ENCODE measurements at places on chromosomes 2 and 18.

- DNase-seq: no peak
Measured at GRCh38 chr2:160317181-160318099, 117.4 kb upstream of the ITGB6 start.

DNA sequence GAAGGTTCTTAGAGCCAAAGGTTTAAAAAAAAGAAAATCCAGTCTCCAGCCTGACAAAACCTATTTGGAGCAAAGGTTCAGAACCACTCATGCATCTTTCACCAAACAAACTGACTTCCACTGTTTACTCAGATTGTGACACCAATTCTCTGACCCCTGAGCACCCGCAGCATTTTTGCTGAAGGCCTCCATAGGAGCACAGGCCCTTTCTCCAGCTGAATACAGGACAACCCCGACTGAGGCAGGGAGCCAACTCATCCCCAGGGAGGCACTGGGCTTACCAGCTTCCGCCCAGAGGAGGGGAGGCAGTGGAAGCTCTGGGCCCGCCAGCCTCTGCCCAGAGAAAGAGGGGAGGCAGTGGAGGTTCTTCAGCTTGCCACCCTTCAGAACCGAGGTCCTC lies 51.0 kb upstream of the CNGA3 start:
- DNase-seq: no peak

DNA sequence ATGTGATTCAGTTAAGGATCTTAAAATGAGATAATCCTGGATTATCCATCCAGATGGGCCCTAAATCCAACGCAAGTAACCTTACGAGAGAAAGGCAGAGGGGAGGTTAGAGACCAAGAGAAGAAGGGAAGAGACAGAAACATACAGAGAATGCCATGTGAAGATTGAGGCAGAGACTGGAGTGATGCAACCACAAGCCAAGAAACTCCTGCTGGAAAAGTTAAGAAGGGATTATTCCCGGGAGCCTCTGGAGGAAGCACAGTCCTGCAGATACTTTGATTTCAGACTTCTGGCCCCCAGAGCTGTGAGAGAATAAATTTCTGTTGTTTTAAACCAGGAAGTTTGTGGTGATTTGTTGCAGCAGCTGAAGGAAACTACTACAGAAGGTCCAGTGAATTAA lies 992.7 kb downstream of the BCL11A start:
- DNase-seq: no peak

DNA sequence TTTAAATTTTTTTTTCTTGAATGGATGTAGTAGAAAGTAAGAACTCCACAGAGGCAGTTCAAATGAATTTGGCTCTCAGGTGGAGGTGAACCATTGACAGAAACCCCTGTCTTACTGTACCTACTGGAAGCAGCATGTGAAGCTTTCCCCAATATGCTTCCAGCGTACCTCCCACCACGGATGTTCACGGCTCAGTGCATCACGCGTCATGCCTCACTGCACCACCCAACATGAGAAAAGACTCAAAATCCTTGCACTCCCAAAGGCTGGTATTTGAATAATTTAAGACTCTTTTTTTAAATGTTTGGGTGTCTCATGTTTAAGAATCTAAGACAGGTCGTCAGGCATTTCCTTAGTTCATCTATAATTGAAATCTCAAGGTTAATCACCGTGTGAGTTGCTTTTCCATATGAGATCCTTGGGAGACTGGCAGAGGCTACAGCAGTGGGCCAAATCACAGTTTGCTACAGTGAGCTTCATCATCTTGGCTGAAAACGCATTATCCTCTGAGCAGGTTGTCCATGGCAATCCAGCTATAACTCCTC lies 846.4 kb downstream of the DCDC2C start:
- no peak for DNase-seq

DNA sequence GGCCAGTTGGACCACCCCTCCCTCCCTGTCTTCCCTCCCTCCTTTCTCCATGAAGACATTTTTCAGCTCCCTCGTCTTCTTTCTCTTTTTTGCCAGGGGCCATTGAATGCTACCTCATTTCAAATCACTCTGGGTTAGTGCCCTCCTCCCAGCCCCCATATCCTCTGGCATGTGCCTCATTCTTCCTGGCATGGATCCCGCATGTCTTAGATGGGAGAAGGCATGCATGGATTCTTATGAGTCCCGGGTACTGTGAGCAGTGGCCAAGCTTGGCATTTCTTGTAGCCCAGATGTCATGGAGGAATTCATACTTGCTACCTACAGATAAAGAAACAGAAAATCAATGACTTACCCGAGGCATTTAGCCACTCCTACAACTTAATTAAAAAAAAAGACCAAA lies 9.0 kb upstream of the HAAO start:
- DNase-seq: no peak

GRCh38 chr2:210873631-210874030 lies 317.2 kb downstream of the CPS1 start:
- DNase-seq: no peak

DNA sequence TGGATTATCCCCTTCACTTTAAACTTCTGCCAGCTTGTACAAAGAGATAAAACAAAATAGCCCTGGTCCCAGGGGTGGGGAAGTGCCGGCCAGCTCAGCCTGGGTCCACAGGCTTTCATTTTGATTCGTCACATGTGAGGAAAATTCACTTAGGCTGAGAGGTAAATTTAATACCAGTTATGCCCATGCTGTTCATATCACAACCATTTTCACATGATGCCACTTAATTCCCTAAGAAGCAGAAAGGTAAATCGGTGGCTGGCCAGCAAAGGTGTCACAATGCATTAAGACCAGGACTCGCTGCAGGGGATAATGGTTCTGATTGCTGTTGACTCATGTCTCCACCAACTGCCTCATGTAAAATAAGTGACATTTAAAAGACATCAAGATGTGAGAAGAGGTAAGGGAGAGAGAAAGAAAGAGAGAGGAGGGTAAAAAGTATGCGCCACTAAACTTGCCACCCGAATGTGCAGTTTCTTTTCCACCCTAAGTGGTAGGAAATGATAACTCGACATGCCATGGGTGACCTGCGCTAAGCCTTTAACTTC lies 261.0 kb upstream of the SIX3 start:
- DNase-seq: no peak

DNA sequence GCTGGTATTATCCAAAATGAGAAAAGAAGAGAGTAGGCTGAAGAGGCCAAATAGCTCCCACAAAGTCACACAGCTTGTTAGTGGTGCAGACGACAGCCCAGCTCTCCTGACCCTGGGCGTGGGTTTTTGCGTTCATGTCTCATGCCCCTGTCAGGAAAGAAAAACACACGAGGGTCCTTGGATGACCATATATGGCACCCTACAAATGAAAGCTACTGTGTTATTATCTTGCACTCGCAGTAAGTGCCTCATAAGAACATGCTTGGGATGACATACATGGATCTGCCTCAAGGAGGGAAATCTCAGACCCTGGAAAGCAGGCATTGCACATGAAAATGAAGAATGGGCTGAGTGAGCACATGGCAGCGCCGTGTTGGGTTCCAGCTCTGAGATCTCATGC lies 89.7 kb downstream of the SEMA4F start:
- no peak for DNase-seq

DNA sequence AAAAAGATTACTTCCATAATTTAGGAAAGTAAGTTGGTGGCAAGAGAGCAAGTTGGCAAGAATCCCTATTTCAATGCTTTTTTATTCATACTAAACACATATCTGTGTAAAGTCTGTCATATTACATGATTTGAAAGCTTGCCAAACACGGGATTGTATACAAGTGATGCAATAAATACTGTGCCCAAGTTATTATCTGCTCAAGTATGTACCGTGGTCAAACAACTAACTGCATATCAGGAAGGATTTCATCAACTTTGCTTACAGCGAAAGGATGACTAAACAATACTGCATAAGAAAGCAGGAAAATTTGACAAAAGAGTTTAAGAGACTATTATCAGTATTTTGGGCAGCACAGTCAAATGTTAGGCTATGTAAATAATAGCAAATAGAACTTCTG lies 69.6 kb upstream of the SCN1A start:
- no peak for DNase-seq

DNA sequence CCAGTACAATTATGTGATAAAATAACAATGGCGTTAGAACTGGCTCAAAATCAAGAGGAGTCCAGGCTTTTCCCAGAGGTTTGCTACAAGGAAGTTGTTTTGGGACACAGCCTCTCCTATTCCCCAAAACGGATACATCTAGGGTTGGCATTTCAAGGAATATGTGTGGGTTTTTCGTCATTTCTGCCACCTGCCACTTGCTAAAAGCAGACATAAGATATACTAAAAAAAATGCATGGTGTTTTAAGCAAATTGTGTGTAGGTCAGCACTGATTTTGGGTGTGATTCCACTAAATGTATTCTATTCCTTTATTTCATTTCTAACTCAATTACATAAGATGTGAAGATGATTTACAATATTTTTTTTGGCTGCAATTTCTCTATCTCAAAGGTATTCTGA lies 36.4 kb upstream of the GCG start:
- no peak for DNase-seq

DNA sequence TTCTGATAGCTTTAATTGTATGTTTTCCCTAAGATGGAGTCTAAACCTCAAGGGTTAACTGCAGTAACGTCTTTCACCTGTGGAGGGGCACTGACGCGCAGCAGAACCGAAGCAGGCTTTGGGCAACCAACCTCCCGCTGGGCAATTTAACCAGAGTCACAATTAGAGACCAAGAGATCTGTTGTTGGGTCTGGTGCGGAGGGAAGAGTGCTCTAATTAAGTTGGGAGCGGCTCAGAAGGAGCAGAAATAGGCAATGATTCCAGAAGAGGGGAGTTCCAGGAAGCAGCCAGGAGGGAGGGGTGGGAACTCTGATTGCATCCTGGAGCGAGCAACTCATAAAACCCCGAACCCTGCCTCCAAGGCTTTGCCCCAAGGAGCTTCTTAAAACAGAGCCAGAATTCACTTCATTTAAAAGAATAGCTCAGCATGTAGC lies 245.8 kb downstream of the PAX3 start:
- no peak for DNase-seq

- no peak for DNase-seq
Measured at GRCh38 chr2:158923641-158924040, 44.8 kb upstream of the TANC1 start.

DNA sequence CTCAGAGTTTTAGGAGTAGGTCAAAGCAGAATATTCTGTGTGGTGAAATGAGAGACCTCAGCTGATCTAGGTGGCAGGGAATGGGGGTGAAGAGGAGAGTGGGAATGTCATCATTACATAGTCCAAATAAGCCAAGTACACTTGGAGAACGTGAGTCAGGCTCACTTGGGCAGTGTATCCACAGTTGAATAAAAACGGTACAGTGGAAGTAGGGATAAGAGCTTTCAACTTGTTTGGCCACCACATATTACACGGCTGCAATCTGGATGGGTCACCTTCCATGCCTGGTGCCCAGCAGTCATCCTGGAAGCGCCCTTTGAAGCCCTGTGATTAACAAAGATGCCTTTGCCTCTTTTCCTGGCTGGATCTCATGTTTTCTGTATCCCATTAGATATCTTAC lies 28.6 kb downstream of the MIB1 start:
- no peak for DNase-seq

GRCh38 chr2:113974727-113975126 lies 84.8 kb downstream of the ACTR3 start:
- DNase-seq: no peak

- DNase-seq: no peak
Measured at GRCh38 chr2:145076085-145076484, 556.2 kb upstream of the ZEB2 start.

DNA sequence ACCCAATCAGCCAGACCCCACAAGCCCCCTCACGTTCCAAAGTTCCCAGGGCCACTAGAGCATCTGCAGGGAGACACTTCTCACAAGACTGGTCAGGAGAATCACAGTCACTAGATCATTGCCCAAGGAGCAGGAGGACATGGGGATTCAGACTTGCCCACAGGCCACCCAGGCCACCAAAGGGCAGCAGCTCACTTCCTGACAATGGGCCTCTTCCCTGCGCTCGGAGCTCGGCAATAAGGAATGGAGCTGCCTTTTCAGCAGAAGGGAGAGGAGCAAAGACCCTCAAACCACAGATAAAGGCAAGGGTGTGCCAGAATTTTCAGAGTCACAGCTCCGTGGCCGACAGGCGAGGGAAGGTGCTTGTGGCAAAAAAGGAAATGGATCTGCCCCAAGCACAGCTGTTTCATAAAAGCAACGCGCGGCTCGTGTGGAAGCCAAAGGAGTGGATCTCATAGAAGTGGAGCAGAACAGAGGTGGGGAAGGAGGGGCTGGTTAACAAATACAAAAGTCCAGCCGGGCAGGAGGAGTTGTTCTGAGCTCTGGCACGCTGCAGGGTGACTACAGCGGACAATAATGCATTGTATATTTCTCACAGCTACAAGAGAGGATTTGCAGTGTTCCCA lies 72.1 kb downstream of the EDAR start:
- peak; percentile 55 for DNase-seq

GRCh38 chr18:50649821-50650220 lies 89.9 kb downstream of the MAPK4 start:
- DNase-seq: peak; percentile 89

GRCh38 chr2:105323111-105323510 lies 6.4 kb downstream of the TGFBRAP1 start:
- no peak for DNase-seq

- no peak for DNase-seq
Measured at GRCh38 chr2:177303939-177304338, 39.4 kb upstream of the NFE2L2 start.

- DNase-seq: no peak
Measured at GRCh38 chr2:12762976-12763375, 46.2 kb downstream of the TRIB2 start.

GRCh38 chr2:152513681-152514080 lies 178.7 kb downstream of the FMNL2 start:
- no peak for DNase-seq

GRCh38 chr2:43851011-43851980 lies 12.5 kb downstream of the ABCG8 start:
- peak; percentile 28 for DNase-seq

DNA sequence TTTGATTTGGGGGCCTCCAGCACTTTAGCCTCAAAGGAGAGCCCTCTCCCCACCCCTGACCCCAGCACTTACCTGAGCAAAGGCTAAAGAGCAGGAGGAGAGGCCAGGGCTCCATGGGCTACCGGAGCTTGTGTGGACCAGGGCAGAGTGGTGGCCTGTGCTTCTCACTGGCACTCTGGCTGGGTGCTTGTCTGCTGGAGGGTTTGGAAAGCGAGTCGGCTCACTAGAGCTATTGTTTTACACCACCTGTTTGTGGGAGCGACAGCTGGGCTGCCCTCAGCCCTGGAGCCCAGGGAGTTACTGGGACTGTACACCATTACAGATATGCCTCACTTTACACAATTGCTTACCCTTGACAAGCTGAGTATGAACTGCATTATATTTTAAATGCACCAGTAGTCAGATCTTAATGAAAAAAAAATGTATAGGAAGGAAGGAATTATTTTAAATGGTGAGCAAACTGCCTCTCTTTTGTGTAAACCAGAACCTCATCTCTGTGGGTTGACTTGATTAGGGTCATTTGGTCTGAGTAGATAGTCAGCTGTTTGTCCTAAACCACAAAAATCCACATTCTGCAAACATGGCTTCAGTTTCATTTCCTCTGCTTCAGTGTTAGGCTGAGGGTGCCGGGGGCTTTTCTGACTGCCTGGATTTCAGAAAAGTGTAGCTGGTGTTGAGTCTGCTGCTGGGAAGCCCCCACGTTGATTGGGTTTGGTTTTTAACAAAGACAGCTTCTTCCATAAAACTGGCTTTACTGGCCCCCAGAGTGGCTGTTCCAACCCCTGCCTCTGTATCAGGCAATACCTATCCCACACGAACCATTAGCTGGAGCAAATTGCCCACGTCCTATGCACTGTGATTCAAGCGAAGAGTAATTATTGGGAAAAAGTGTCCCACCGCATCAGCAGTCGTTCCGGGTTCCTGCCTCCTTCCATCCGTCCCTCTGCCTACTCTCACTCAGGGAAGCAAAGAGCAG lies at the start of gene CHRNA1:
CHRNA1 (minus strand) TSS at position 193 of the 976 bp plus-strand sequence; CDS start at position 115, 78 bp downstream.
- DNase-seq: no peak
